RCC 7860 (cell line): ENCODE measurements at places on chromosomes 7 and 10.

DNA sequence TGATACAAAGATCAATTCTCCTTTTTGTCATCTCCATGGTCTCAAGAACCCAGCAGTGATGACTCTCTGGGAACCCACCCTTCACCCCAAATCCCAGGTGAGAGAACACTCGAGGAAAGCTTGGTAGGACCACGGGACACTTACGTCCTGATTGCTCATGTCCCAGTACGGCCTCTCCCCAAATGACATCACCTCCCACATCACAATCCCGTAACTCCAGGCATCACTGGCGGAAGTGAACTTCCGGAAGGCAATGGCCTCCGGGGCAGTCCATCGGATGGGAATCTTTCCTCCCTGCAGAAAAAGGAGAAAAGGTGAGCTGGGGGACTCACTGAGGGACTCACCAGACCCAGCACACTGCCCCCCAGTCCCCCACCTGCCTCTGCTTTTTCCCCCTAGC is 21.0 kb downstream of the EPHB4 start:
- no peak for DNase-seq

- DNase-seq: no peak
Measured at GRCh38 chr7:17487343-17487742, 188.9 kb downstream of the AHR start.

GRCh38 chr10:71358277-71358676 is 38.4 kb upstream of the CDH23 start:
- no peak for DNase-seq

DNA sequence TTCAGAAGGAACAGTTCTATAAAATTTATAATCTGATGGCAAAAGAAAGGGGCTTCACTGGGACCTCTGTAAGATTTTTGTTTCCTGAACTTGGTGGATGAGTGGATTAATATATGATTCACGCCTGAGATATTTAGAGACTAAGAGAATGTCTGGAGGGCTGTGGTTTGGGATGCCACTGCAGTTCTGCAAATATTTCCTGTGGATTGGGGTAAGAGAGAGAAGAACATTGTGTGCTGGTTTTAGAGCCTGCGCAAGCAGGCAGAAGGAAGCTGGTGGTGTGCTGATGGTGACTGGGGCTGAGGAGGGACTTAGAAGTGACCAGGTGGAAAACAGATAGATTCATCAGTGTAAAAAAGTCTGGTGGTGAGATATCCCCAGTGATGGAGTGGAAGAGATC is 87.0 kb downstream of the SUGCT start:
- peak; percentile 94 for DNase-seq

GRCh38 chr10:114678820-114679219 is 20.7 kb upstream of the ABLIM1 start:
- no peak for DNase-seq

DNA sequence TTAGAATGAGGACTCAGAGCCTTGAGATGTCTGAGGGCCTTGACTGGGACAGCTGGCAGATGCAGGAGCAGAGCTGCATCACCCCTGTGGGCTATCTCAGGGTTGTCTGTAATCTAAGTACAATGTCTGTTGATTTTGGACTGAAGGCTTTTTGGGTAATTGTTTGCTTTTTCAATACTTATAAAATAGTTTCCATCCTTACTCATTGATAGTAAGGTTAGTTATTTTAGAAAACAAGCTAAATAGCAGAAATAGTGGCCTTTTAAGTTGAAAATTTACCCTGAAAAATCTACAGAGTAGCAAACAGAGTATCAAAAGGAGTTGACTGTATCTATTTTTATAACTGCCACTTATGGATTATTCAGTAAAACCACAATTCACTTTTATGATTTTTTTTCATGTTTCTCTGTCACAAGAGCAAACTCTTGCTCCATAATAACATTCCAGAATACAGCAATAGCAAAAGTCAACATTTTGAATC is 179.7 kb downstream of the CFTR start:
- no peak for DNase-seq

GRCh38 chr10:58433066-58433465 is 47.9 kb downstream of the TFAM start:
- no peak for DNase-seq

GRCh38 chr10:71964098-71964742 is at the start of gene CHST3:
CHST3 (plus strand) TSS chr10:71964395; CDS start chr10:72005843, 41,448 bp downstream.
- peak; percentile 48 for DNase-seq
